Panc1 (cell line): ENCODE measurements at places on chromosomes 6 and 20. TPM values are rescaled to one million over a fixed set of nuclear protein-coding genes. Genes with fewer than 3 reads are reported as not detected.

GRCh38 chr20:54350415-54350814, 125.0 kb upstream of the DOK5 start:
- DNase-seq = no peak
- H3K4me3 ChIP-seq = no peak overlapping the region
- no peaks in the 10 kb centered on the region for H3K27me3 ChIP-seq
- H3K36me3 ChIP-seq = no peaks in the 10 kb centered on the region

- H3K4me3 ChIP-seq = no peak overlapping the region
- H3K4me1 ChIP-seq = no peaks in the 10 kb centered on the region
- no peak for DNase-seq
- H3K27me3 ChIP-seq = peaks cover 3% of the 10 kb centered on the region; the same call in 1 of the 2 replicates
Observed at GRCh38 chr6:40473026-40473425, 114.1 kb downstream of the LRFN2 start.

DNA sequence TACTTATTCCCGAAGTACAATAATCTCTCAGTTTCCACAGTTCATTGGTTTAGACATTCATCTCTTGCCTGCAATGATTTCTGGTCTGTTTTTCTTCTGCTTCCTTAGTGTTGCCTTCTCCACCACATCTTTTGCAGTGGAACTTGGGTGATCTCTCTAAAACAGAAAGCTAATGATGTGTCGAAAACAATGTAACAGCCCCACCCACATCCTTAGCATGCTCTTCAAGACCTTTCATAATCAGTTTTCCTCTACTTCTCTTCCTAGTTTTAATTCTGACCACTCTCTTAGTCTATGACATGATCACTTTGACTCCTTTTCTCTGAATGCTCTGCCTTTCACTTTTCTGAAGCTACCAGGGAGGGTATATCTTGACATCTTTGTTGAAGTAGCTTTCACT, 1007.9 kb upstream of the CITED2 start:
- H3K36me3 ChIP-seq = no peaks in the 10 kb centered on the region
- H3K4me1 ChIP-seq = no peaks in the 10 kb centered on the region
- no peaks in the 10 kb centered on the region for H3K27me3 ChIP-seq
- no peak for DNase-seq

- H3K4me3 ChIP-seq = no peak overlapping the region
- no peaks in the 10 kb centered on the region for H3K27me3 ChIP-seq
- no peak overlapping the region for H3K27ac ChIP-seq
- no peak for DNase-seq
Observed at GRCh38 chr6:14274546-14275492, 157.2 kb downstream of the CD83 start.

Gene TOX2
- 85.4 TPM for total RNA-seq

GRCh38 chr20:49446808-49447207, 35.7 kb downstream of the KCNB1 start:
- no peaks in the 10 kb centered on the region for H3K36me3 ChIP-seq
- peaks cover 8% of the 10 kb centered on the region for H3K4me1 ChIP-seq
- DNase-seq = no peak
- H3K27ac ChIP-seq = no peak overlapping the region

DNA sequence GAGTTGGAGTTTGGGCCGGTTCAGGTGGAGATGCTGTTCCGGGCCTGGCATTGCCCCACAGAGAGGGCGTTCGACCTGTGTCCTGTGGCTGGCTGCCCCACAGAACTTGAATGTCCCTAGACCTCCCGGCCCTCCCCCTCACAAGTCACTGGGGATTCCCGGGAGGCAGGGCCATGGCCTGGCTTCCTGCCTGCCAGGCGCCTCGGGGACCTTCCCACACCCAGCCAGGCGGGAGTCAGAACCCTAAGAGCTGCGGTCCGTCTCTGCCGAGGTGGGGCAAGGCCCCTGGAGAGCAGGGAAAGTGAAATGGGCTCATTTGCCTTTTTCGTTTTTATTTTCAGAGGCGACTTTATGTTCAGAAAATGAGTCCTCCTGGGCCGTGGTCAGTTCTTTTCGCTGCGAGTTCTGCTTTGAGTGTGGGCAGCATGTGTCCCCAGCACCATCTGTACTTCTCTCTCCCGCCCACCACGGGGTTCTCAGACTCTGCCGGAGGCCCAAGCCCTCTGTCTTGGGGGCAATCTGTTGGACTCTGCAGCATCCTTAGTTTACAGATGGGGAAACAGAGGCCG, 8.5 kb downstream of the RBM38 start:
- H3K27me3 ChIP-seq = no peaks in the 10 kb centered on the region
- H3K36me3 ChIP-seq = no peaks in the 10 kb centered on the region
- no peaks in the 10 kb centered on the region for H3K4me1 ChIP-seq
- DNase-seq = no peak

- DNase-seq = no peak
- H3K27me3 ChIP-seq = no peaks in the 10 kb centered on the region
- no peak overlapping the region for H3K4me3 ChIP-seq
- no peak overlapping the region for H3K27ac ChIP-seq
- H3K36me3 ChIP-seq = no peaks in the 10 kb centered on the region
Observed at GRCh38 chr6:125867483-125867942, 76.8 kb downstream of the NCOA7 start.

DNA sequence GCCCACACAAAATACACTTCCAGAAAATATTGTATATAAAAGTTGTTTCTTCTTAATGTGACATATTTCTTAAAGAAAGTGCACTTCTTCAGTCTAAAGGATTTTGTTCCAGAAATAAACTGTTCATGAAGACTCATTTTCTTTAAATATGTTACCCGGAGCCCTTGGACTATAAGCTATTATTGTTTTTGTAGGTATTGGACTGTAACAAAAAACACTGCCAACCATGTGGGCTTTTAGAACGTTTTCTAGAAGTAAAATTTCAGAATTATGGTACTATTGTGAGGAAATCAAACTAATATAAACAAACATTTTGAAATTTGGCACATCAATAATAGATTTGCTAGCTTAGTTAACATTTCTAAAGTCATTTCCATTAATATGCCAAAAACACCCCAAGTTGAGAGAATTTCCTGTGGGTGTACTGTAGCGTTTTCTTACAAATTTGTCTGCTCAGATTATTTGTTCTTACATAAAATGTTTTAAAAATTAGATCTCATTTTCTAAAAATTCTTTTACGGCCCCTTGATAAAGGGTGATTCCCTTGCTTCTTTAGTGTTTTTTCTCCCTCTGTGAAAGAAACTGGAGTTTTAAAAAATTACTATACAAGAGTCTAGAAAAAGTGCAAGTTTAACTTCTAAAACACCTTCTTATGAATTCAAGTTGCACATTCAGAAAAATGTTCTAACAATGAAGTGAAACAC, 3.4 kb downstream of the NKX2-4 start:
- H3K27me3 ChIP-seq = peaks cover 7% of the 10 kb centered on the region
- no peak overlapping the region for H3K27ac ChIP-seq
- H3K4me3 ChIP-seq = no peak overlapping the region
- H3K4me1 ChIP-seq = no peaks in the 10 kb centered on the region
